ENCODE measurements at places on chromosomes 1 and 21.

DNA sequence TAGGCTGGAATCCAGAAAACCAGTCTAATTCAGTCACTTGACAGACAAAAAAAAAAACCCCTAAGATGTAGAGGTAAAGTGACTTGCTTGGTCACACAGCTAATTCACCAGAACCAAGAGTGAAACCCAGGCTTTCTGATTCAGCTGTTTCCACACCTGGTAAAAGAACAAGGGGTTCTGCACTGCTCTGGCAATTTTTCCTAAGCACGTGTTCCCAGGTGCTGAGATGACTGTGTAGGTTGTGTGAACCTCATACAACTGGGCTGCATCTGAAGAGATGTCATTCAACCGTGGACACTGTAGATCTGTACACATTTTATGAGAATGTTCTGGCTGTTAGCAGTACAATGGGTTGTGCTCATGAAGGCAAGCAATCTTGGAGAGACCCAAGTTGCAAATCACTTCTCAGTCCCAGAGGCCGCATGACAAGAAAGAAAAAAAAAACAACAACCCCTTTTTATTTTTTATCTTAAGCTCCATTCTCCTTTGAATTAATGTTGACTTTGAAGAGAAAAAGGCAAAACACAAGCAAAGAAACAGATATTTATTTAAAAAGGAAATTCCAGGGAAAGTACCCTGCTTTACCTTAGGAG, 95.4 kb downstream of the INTS7 start:
- no peak for DNase-seq

DNA sequence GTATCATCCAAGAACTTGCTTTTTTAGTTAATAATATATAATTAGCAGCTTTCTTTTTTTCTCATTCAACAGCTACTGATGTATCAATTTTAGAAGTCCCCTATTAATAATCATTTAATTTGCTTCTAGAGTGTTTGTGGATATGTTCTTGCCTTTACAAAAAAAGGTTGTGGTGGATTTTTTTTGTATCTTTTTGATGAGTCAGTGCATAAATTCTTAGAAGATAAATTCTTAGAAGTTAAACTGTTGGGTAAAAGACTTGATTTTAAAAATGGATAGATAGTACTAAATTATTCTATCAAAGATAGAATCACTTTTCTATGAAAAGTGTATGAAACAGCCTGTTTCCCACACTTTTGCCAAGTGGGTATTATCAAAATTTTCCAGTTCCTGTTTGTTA, 11.9 kb downstream of the FGGY start:
- DNase-seq, result no peak

DNA sequence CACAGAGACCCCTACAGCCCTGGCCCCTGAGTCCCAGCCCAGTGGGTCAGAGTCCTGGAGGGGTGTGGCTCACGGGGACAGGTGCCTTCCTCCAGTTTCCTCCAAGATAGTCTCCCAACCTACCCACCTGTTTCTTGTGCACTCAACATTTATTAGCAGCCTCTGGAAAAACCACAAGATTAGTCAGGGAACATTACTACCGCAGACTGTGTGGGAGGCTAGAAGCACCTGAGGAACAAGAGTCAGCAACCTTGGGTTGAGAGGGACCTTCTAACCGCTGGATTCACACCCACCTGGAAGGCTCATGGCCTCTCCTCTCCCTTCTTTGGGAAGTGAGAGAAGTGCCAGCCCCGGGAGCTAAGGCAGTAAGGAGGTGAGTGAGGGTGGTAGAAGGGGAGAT, 22.5 kb upstream of the IKBKE start:
- DNase-seq, result no peak

- no peak for DNase-seq
These were observed 628 bp downstream of the C1orf159 start for GRCh38 chr1:1115136-1115785.

DNA sequence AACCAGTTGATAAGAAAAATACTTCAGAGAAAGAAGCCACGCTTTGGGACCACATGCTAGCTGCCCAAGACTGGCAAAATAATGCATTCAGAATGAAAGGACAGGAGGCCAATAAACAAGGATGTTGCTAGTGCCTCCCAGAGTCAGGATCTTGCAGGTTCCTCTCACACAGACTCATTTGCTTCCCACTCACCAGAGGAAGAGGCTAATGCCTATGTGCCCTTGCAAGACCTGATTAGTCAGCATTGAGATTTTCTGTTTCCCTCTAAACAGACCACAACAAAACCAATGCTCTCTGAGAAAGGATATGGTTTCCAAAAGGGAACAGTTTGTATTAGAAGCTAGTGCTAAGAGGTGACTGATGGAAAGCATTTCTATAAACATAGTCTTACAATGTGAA, 85.7 kb downstream of the NRDC start:
- DNase-seq, result no peak

- DNase-seq, result no peak
These were observed 1488.4 kb downstream of the MRPL39 start for GRCh38 chr21:24118738-24119459.

GRCh38 chr21:34911360-34911759, 137.7 kb downstream of the RUNX1 start:
- no peak for DNase-seq

All from right renal pelvis (tissue), 4 donors.